Neuronal stem cell (in vitro differentiated cells): ENCODE measurements at places on chromosomes 4 and X.

DNA sequence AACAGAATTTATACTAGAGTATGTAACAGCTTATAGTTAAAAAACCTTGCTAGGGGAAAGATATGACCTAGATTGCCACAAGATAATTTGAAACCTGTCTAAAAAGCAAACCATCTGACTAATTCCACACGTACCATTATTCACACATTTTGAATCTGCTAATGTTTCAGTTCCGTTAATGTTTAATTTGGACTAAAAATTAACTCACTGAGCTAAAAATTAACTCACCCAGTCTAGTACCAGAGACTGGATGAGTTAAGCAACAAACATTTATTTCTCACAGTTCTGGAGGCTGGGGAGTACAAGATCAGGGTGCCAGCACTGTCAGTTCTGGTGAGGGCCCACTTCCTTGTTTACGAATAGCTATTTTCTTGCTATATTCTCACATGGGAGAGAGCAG lies 231.5 kb upstream of the DIAPH2 start:
- no peak for DNase-seq

GRCh38 chrX:49278081-49278480 lies 8.5 kb downstream of the PPP1R3F start:
- DNase-seq = no peak

DNA sequence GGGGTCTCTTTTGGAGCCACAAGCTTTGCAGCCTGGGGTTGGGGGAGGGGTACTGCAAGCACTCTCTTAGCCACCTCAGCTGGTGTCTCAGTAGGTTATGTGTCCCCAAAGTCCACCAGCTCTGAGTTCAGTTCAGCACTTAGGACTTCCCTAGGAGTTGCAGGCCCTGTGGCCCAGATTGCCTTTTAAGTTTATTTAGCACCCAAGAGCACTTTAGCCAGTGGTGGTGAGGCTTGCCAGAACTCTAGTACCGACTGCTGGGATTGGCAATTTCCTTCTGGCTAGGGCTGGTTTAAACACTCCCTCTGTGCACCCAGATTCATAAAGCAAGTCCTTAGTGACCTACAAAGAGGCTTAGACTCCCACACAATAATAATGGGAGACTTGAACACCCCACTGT lies 489.9 kb upstream of the RPS6KA3 start:
- DNase-seq = no peak

GRCh38 chr4:52914051-52914605 lies 52.0 kb downstream of the RASL11B start:
- DNase-seq = no peak

- no peak for DNase-seq
These were observed 4.4 kb upstream of the MAEA start for GRCh38 chr4:1285151-1285789.

DNA sequence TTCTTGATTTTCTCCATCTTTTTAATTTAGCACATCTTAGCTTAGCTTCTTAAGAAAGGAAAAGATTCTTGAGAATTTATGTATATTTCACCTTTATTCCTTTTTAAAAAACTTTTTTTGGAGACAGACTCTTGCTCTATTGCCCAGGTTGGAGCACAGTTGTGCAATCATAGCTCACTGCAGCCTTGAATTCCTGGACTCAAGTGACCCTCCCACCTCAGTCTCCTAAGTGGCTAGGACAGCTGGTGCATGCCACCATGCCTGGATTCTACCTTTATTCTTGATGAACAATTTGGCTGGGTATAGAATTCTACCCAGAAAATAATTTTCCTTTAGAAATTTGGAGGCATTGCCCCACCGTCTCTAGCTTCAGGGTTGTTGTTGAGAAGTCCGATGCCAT lies 19.5 kb upstream of the SH3D19 start:
- DNase-seq = no peak

- no peak for DNase-seq
These were observed 385.2 kb upstream of the FAT1 start for GRCh38 chr4:187108845-187109244.

DNA sequence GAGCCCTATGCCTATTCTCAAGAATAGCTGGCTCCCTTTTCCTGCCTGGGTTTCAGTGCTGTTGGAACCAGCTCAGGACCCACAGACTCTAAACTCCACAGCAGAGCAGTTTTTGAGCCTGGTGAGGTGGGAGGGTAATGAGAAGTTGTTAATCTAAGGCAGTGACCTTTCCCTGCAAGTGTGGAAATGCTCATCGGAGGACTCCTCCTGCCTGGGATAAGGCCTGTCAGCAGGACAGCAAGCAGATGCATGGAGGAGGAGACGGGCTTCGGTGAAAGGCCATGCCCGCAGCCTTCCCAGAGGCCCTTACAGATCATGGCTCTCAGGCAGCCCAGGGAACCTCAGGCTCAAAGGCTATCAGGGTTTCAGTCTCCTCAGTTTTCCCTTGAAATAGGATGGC lies 70.0 kb upstream of the SHISA3 start:
- no peak for DNase-seq

GRCh38 chr4:128502818-128503527 lies 215.4 kb upstream of the PGRMC2 start:
- DNase-seq = no peak

DNA sequence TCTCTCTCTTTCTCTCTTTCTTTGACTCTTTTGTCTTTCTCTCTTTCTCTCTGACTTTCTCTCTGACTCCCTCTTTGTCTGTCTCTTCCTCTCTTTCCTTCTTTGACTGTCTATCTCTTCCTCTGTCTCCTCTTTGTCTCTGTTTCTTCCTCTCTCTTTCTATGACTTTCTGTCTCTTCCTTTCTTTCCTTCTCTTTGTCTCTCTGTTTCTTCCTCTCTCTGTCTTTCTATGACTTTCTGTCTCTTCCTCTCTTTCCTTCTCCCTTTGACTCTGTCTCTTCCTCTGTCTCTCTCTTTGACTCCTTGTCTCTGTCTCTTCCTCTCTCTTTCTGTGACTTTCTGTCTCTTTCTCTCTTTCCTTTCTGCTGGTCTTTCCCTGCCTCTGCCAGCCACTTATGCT lies 38.7 kb downstream of the HNRNPD start:
- no peak for DNase-seq

- DNase-seq = no peak
These were observed 1.6 kb downstream of the BANK1 start for GRCh38 chr4:101792056-101792590.

DNA sequence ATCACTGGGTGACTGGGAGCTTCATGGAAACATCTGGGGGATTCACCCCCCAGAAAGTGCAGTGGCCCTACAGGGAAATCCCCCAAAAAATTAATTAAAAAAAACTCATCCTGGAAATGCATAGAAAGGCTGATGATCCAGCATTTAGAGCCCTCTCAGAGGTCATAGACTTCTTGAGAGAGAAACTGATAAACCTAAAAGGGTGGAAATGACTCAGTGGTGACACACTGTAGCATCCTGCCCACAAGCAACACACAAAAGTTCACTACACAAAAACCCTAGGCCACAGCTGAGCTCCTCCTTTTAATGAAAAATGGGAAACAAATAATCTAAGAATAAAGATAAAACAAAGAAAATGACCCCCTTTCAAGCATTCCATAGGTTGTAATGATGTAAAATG lies 911.5 kb downstream of the GLUD2 start:
- DNase-seq = no peak

- DNase-seq = peak; percentile 54
These were observed 22.8 kb downstream of the CFAP99 start for GRCh38 chr4:2441393-2442174.
